CD4-positive, alpha-beta T cell treated with Interleukin-12 subunit alpha and Interleukin-12 subunit beta, for 1 hour (primary cell): ENCODE measurements at places on chromosomes 2 and 18.
A peak's percentile ranks its signal among the peaks of the same experiment; 100 is the strongest.

- DNase-seq: peak; percentile 49
Measured at GRCh38 chr2:218230882-218231281, 13.9 kb downstream of the ARPC2 start.

GRCh38 chr2:45256173-45256866 is 247.1 kb upstream of the SIX2 start:
- no peak for DNase-seq

- DNase-seq: no peak
Measured at GRCh38 chr2:72211350-72211749, 63.7 kb upstream of the CYP26B1 start.

DNA sequence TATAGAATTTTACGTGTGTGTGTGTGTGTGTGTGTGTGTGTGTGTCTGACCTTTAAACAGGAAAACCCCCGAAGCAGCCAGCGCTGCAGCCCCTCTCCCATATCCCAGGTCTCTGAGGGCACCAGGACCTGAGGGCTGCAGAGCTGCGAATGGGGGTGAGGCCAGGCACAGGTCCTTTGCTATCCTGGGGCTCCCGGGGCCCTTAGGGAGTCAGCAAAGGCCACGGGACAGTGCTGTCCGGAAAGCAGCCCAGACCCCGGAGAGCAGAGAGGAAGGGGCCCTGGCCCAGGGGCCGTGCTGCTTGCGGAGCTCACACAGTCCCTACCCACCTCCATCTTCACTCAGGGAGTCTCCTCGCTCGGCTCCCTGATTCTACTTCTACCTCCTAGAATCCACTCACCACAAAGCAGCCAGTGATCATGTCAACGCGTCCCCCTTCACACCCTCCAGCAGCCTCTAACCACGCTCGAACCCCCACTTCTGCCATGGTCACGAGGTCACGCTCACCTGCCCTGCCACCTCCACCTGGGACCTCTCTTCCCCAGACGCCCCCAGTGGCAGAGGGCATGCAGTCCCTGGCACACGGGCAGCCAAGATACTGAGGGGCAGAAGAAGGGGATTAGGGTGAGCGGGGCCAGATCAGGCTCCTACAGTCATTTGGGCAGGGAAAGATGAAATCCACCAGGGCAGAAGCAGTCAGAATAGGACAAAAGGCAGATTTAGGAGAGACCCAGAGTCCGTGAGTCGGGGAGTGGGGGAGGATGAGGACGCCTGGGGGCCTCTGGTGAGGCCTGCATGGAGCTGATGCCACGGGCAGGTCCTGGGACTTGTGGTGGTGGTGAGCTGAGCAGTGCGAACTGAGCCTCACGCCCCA is 86.7 kb downstream of the USP40 start:
- no peak for DNase-seq

- DNase-seq: no peak
Measured at GRCh38 chr2:54880428-54880827, 157.0 kb downstream of the EML6 start.
